NCI-H526 treated with DMSO at 0.1 percent for 48 hours (cell line): ENCODE measurements at places on chromosomes 7 and 10.

DNA sequence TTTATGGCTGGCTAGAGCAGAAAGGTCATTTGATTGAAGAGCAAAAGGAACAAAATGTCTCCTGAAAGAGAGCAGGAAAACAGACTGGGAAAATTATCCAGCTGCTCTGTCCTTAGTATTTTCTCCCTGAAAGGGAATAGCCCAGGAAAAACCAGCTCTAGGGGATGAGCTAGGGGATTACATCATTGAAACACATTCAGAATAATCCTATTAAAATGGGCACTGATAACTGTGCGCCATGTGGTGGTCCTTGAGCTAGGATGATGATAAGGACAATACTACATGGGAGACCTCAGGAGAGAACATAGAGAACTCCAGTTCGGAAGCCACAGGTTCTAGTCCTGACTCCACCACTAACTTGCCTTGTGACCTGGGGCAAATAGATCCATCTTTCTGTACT is 873.8 kb downstream of the TYW1 start:
- no peak for DNase-seq

DNA sequence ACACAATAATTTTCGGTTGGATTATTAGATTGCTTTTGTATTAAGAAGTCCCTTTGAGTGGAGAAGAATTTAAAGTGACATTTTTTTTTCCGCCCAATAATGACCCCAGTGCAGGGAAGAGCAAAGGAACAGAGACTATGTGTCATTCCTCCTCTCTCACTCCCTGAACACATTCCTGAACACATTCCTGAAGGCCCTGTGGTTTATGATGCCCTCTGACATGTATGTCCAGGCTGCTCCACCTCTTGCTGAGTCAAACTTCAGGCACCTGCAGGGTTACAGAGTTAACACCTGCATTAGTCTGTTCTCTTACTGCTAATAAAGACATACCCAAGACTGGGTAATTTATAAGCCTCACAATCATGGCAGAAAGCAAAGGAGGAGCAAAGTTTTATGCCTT is 704.0 kb upstream of the LRRN3 start:
- no peak for DNase-seq

DNA sequence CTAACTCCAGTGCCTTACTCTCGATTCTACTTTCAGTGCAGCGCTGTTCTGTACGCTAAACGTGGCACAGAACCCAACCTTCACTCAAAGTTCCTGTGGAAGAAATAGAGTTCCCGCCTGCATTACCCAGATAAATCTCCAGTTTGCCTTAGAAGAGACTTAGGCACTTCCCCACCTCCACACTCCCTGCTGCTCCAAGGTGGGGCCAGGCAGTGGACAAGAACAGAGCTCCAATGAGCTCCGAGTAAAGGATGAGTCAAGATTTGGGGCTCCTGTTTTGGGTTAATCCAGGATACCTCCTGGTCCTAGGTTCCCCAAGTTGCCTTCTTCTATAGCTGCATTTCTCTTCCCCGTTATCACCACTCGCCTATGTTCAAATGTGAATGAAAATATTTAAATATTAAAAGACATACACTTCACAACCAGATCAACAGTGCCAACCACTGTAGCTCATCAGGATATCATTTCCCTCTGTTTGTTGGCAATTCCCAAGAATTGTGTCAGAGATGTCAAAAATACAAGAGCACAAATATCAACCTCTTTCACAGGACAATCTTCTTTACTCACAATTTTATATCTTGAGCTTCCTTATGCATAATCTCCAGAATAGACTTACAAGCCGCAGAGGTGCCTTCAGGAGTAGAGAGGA is 48.0 kb downstream of the MALSU1 start:
- no peak for DNase-seq

DNA sequence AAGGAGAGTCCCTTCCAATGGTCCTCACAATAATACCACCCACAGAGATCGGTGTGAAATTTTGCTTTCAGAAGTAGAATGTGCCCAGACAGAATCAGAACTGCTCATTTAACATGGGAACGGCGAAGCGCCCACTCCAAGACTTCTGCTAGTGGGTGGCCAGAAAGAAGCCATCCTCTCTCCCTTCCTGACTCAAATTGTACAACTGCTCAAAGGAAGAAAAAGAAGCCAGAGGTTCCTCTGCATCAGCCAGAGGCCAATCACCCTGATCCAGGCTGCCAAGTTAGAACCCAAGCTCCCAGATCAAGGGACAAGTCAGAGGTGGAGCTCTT is 23.3 kb downstream of the NUDCD3 start:
- no peak for DNase-seq

DNA sequence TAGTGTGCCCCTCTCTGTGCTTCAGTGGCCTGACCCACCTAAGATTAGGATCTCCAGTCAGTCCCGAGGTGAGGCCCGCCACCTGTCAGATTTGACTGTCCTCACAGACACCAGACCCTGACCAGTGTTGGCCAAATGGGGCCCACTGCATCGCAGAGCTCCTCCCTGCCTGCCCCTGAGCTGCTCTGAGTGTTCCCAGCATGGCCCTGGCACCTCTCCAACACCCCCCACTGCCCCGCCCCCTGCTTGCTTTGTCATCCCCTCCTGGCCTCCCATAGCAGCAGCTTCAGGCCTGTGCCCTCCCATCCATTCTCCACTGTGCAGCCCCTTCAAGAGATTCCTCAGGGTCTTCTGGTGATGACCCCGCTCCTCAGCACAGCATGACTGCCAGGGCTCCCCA is 67.6 kb downstream of the C10orf120 start:
- DNase-seq, result no peak

DNA sequence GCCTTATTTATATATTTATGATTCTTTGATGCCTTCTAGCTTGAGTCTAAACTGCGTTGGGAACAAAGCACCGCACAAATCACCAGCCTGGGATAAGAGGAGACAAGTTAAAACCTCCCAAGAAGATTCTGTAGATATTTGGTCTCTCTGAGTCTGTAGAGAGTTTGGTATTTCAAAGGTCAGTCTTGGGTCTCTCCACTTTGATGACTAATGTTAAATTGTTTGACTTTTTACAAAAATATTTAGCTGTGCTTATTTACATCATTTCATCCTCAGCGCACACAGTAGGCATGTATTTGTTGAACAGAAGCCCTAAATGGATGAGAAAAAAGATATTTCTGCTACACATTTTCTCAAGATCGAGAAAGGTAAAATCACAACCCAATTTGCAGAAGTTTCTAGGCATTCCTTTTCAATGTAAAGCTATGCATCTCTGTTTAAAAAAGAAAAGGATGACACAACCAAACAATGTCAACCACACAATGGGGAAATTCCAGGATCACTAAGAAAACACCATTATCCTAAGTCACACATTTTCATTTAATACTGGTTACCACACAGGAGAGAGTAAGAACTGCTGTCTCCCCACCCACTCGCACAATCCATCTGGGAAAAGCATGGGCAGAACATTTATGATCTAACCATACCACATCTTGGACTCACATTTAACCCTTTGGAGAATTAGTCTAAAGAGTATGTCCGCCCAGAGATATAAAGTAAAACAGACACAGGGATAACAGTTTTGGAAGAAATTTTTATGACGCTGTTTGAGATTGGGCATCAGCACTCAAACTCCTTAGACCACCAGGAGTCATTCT is 4.4 kb downstream of the CDK6 start:
- no peak for DNase-seq
